ENCODE measurements at places on chromosomes 2 and 18. TPM values are rescaled to one million over a fixed set of nuclear protein-coding genes. Genes with fewer than 3 reads are reported as not detected.

The COL4A4 gene
- under 0.01 TPM for total RNA-seq

The CAPN13 gene
- not detected for total RNA-seq

The DNAH7 gene
- not detected for total RNA-seq

The CIB4 gene
- not detected for total RNA-seq

The FAM168B gene
- 93.7 TPM for total RNA-seq

The C2orf80 gene
- not detected for total RNA-seq

The NEU2 gene
- total RNA-seq = not detected

The EFR3B gene
- 0.67 TPM for total RNA-seq

The DSEL gene
- total RNA-seq = 5.9 TPM

The ARHGAP25 gene
- total RNA-seq = 10.7 TPM

The SAG gene
- total RNA-seq = not detected

The MEP1B gene
- not detected for total RNA-seq

The CROCC2 gene
- total RNA-seq = not detected

The PTPRN gene
- not detected for total RNA-seq
